NCI-H1417 treated with DMSO at 0.1 percent for 48 hours (cell line): ENCODE measurements at places on chromosomes 12 and 14.

- no peak for DNase-seq
Measured at GRCh38 chr14:69660344-69661193, 49.2 kb downstream of the SUSD6 start.

- DNase-seq, result no peak
Measured at GRCh38 chr12:124505001-124505818, 62.2 kb downstream of the NCOR2 start.

DNA sequence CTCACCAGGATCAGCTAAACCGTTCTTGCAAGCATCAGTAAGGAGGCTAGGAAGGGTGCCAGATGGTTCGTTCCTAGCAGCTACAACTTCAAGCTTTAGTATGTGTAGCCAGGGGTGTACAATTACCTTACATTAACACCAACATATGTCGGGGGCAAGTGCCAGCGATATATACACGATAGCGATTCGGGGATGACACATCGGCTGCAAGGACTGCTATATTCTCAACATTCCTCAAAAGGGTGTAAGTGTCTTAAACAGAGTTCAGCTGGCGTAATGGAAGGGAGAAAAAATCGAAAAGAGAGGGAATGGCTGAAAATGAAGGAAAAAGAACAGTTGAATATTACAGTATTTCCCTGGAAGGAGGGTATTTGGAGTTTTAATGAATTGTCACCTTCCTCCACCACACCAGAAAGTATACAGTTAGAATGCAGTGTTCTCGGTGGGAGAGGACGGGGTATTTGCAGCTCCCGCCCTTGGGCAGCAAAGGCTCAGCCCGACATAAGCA, 545 bp downstream of the LIMA1 start:
- no peak for DNase-seq

- DNase-seq, result no peak
Measured at GRCh38 chr14:72128629-72129028, 196.4 kb downstream of the RGS6 start.

DNA sequence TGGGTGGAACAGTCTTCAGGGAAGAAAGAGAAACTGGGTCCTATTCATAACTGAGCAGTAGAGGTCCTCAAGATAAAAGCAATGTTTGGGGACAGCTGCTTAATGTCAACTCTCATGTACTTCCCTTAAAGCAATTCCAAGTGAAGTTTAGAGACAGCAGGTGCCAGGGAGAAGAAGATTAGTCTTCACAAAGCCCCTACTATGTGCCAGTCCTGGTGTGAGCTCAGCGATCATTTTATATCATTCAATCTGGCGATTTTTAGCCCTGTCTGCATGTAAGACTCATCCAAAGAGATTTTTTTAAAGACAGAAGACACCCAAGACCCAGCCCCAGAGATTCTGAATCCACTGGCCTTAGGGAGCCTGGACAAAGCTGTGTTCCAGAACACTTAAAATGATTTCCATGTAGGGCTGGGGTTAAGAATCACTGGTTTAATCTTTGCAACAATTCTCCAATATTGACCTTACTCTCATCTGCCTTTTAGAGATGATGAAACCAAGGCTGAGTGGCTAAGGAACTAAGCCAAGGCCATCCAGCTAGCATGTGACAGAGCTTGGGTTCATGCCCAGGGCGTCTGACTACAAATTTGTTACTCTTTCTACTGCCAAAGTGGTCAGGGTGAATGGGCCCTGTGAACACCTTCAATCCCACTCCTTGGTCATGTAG, 404.5 kb upstream of the TBX3 start:
- no peak for DNase-seq

DNA sequence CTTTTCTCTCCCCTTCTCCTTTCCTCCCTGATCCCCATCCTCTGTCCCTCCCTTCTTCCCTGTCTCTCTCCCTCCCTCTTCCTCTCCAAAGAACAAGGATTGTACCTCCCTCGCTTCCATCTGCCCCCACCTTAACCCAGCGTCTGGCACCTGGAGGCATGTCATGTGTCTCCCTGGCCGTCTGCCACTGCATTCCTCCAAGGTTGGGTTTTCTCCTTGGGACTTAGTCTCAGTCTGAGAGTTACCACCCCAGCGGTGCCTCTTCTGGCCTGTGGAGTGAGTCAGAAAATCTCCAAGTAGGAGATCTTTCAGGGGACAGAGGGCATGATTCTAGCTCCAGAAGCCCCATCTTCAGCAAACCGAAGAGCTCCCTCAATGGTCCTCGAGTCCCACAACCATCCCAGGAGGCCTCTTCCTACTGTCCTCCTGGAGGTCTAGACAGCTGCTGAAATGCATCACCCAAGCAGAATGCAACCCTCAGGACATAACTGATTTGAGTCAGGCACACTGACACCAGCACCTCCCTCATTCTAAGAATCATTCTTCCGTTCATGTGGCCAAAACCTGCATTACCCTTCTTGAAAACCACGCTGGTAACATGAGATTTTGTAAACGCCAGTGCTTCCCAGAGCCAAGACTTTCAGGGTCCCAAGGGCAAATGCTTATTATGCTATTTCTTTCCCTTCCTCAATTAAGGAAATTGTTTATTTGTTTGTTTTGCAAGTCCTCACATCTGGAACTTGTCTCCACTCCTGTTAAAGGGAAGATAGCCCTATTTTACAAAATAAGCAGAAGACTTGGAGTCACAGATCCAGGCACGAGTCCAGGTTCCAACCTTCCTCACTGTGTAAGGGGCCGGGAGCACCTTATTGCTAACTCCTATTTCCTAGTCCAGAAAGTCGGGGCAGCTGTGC, 463.2 kb downstream of the BCL11B start:
- no peak for DNase-seq

GRCh38 chr14:102878970-102879460, 43.4 kb upstream of the AMN start:
- no peak for DNase-seq
